ENCODE measurements at places on chromosomes 2 and 18. TPM values are rescaled to one million over a fixed set of nuclear protein-coding genes. Genes with fewer than 3 reads are reported as not detected.

SKOR2 gene
- total RNA-seq, result not detected

PLEKHH2 gene
- 1.8 TPM for total RNA-seq

PCARE gene
- total RNA-seq, result not detected

IGFBP5 gene
- 5.1 TPM for total RNA-seq

C2orf80 gene
- not detected for total RNA-seq

ASPRV1 gene
- 0.78 TPM for total RNA-seq

GREB1L gene
- total RNA-seq, result 0.12 TPM
